Stimulated activated CD8-positive, alpha-beta memory T cell treated with anti-CD3 and anti-CD28 coated beads, Interleukin-4, amount 100 ng/mL, for 4 hours (primary cell): ENCODE measurements at places on chromosomes 6 and 20.

GRCh38 chr6:109461733-109462526 lies 6.4 kb upstream of the MICAL1 start:
- no peak for DNase-seq

GRCh38 chr20:54257071-54257816 lies 49.4 kb downstream of the PFDN4 start:
- no peak for DNase-seq

DNA sequence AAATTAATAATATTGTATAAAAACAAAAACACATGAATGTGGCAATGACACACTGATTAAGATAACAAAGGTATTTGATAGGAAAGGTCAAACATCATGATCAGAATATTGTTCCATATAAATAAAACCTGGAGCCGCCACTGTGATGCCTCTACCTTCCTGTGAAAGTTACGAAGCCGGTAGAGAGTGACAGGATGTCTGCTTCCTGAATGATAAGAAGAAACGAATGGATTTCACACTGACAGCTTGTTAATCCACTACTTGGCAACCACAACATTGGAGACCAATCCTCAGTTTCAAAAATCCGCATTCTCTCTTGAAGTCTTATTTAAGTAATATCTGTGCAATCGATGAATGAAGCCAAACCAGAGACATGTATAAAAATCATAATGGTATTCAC lies 315.1 kb downstream of the HDGFL1 start:
- no peak for DNase-seq

DNA sequence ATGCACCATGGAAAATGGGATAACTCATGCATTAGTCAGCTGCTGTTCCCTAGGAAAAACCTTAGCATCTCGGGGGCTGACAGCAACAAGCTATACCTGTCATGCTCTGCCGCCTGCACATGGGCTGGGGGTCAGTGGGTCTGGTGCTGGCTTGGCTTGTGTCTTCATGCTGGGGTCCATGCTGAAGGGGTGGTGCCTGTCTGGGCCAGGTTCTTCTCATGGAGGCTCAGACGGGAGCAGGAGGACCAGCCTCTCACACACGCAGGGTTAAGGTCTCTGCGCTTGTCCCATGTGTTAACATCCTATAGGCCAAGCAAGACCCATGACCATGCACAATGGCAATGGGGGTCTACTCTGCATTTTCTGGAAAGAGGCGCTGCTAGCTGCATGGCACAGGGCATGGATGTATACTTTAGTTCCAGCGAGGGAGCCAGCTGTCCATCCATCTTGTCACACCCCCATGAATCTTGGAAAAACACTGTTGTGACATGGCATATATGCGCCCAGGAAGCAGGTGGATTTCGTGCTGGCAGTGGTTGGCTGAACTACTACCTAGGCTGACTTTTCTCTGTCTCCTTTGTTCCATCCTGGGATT lies 24.6 kb upstream of the CST3 start:
- DNase-seq, result no peak

DNA sequence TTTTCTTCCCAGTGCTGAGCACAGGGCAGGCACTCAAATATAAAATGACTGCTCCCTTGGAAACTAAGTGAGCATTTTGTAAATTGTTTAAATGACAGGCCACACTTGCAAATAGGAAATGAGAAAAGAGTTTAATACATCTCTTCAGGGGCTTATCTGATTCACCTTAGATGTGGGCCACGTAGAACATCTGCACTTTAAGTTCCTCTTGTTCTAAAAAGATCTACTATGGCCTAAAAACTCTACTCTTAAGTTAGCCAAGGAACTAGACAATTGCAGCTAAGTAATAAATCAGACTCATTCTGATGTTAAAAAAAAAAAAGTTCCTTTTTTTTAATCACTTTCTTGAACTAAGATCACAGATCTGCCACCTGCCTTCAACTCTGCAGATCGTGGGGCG lies 126.3 kb downstream of the KIF16B start:
- no peak for DNase-seq
